ENCODE measurements at places on chromosomes 4 and X. TPM values are rescaled to one million over a fixed set of nuclear protein-coding genes. Genes with fewer than 3 reads are reported as not detected.

GRCh38 chr4:145566768-145567167 lies 52.4 kb upstream of the MMAA start:
- H3K27me3 ChIP-seq = no peaks in the 10 kb centered on the region
- no peak overlapping the region for H3K27ac ChIP-seq
- H3K36me3 ChIP-seq = no peaks in the 10 kb centered on the region
- no peak overlapping the region for H3K4me3 ChIP-seq
- no peaks in the 10 kb centered on the region for H3K4me1 ChIP-seq

The SPRY1 gene
- 39.7 TPM for total RNA-seq

The STS gene
- total RNA-seq = 5.3 TPM

DNA sequence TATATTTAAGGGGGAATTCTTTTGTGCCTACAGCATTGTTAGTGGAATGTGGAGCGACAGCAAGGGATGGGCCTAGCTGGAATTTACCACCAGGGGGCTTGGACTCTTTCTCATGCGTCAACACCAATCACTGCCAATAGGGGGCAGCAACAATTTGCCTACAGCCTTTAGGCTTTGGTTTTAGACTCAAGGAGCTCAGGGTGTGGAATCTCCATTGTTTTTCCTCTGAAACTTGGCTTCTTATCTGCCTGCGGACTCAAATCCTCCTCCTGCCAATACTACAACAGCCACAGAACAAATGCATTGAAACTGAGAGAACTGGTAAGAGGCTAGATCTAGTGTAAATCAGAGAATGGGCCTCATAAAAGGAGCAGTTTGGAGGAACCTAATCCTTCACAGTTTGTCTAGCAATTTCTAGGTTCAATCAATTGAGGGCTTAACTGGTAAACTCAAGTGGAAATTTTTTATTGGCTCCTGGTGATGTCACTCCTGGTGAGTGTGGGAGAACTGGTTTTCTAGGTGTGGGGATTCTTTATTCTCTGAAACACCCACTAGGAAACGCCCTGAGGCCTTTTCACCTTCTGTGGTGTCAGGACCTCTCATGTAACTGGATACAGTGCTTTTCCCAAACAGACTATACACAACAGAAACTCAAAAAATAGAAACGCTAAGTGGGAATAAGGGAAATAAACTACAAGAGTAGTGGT lies 27.9 kb upstream of the TMSB4X start:
- peak; percentile 40 for DNase-seq
- H3K36me3 ChIP-seq = no peaks in the 10 kb centered on the region
- peak overlapping the region; percentile 66 for H3K27ac ChIP-seq
- H3K4me3 ChIP-seq = no peak overlapping the region
- peaks cover 15% of the 10 kb centered on the region for H3K4me1 ChIP-seq

The DGKQ gene
- 3.5 TPM for total RNA-seq

The IL13RA1 gene
- total RNA-seq = 14.8 TPM

- no peak overlapping the region for H3K4me3 ChIP-seq
- H3K27me3 ChIP-seq = peaks cover 6% of the 10 kb centered on the region
- no peak overlapping the region for H3K27ac ChIP-seq
- DNase-seq = no peak
- no peaks in the 10 kb centered on the region for H3K36me3 ChIP-seq
These were observed 146.3 kb upstream of the CHRDL1 start for GRCh38 chrX:110941906-110942305.

GRCh38 chrX:68894142-68894512 lies 65.3 kb downstream of the EFNB1 start:
- peaks cover 44% of the 10 kb centered on the region for H3K4me1 ChIP-seq
- H3K4me3 ChIP-seq = peak overlapping the region; percentile 52
- peak overlapping the region; percentile 94 for H3K27ac ChIP-seq

- no peak overlapping the region for H3K27ac ChIP-seq
- H3K4me1 ChIP-seq = no peaks in the 10 kb centered on the region
- no peaks in the 10 kb centered on the region for H3K27me3 ChIP-seq
- no peak overlapping the region for H3K4me3 ChIP-seq
- DNase-seq = no peak
These were observed 22.4 kb downstream of the RAB40AL start for GRCh38 chrX:102959471-102959870.

GRCh38 chr4:153366486-153366885 lies 22.0 kb downstream of the MND1 start:
- DNase-seq = no peak
- H3K27me3 ChIP-seq = no peaks in the 10 kb centered on the region
- H3K4me3 ChIP-seq = no peak overlapping the region
- no peaks in the 10 kb centered on the region for H3K4me1 ChIP-seq

The ZCCHC18 gene
- 0.99 TPM for total RNA-seq

The CTSO gene
- 5.8 TPM for total RNA-seq

GRCh38 chr4:41506130-41506529 lies 31.8 kb upstream of the LIMCH1 start:
- H3K4me1 ChIP-seq = peaks cover 59% of the 10 kb centered on the region
- DNase-seq = no peak
- no peaks in the 10 kb centered on the region for H3K27me3 ChIP-seq
- H3K4me3 ChIP-seq = no peak overlapping the region

The CLDN24 gene
- total RNA-seq = not detected

GRCh38 chr4:158347556-158347955 lies 137.3 kb downstream of the TMEM144 start:
- peaks cover 6% of the 10 kb centered on the region for H3K27me3 ChIP-seq
- no peak for DNase-seq
- H3K27ac ChIP-seq = no peak overlapping the region
- H3K4me3 ChIP-seq = no peak overlapping the region
- H3K36me3 ChIP-seq = no peaks in the 10 kb centered on the region

- no peaks in the 10 kb centered on the region for H3K27me3 ChIP-seq
- no peak overlapping the region for H3K4me3 ChIP-seq
- DNase-seq = no peak
These were observed 328.0 kb downstream of the BCOR start for GRCh38 chrX:39769748-39770147.

The NSUN7 gene
- total RNA-seq = 0.91 TPM

DNA sequence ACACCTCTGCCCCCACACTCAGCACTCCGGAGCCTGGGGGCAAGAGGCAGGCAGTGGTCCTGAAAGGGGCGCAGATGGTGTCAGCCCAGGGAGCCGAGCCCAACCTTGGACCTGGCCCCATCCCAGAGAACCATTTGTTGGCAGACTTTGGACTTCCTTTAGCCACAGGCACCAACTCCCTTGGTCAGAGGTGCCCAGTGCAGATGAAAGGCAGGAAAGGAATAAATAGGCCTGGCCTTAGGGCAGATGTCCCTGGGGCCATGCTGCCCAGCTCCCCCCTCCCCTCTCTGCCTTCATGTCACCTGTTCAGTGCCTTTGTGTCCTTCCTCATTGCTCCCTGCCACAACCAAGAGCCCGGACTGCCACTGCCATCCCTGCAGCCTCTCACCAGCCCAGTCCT lies 52.8 kb downstream of the SEL1L3 start:
- H3K4me1 ChIP-seq = peaks cover 20% of the 10 kb centered on the region
- no peak overlapping the region for H3K27ac ChIP-seq
- no peaks in the 10 kb centered on the region for H3K27me3 ChIP-seq

- no peaks in the 10 kb centered on the region for H3K4me1 ChIP-seq
- H3K27ac ChIP-seq = no peak overlapping the region
- DNase-seq = no peak
- no peaks in the 10 kb centered on the region for H3K27me3 ChIP-seq
These were observed 922.5 kb downstream of the RPA4 start for GRCh38 chrX:97806238-97806637.

The TEX11 gene
- total RNA-seq = not detected

The KCNIP4 gene
- not detected for total RNA-seq

- H3K36me3 ChIP-seq = peaks cover 7% of the 10 kb centered on the region
- no peaks in the 10 kb centered on the region for H3K4me1 ChIP-seq
- H3K27ac ChIP-seq = no peak overlapping the region
- no peak for DNase-seq
- H3K27me3 ChIP-seq = no peaks in the 10 kb centered on the region
These were observed 15.4 kb upstream of the FHDC1 start for GRCh38 chr4:152920768-152921167.

The GAGE2A gene
- total RNA-seq = not detected

DNA sequence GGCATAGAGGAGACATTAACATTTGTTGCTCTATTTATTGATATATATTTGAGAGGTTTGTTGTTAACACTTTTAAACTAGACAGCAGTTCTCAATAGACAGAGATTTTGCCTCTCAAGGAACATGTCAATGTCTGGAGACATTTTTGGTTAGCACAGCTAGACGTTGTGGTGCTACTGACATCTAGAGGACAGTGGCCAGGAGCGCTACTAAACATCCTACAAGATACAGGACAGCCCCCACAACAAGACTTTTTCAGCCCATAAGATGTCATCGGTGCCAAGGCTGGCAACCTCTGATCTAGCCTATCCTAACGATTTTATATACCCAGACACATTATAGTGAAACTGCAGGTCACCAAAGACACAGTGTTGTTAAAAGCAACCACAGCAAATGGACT lies 18.4 kb upstream of the CTSO start:
- H3K36me3 ChIP-seq = no peaks in the 10 kb centered on the region
- no peak overlapping the region for H3K27ac ChIP-seq

The NRK gene
- total RNA-seq = 2.7 TPM

The TNIP3 gene
- not detected for total RNA-seq

- no peak overlapping the region for H3K27ac ChIP-seq
- no peak overlapping the region for H3K4me3 ChIP-seq
- no peaks in the 10 kb centered on the region for H3K27me3 ChIP-seq
- no peak for DNase-seq
These were observed 2045.7 kb upstream of the TENM3 start for GRCh38 chr4:180197471-180197870.

GRCh38 chr4:7015383-7016035 lies 27.7 kb upstream of the TADA2B start:
- H3K4me3 ChIP-seq = no peak overlapping the region
- no peaks in the 10 kb centered on the region for H3K27me3 ChIP-seq
- H3K27ac ChIP-seq = no peak overlapping the region
- DNase-seq = no peak
- peaks cover 10% of the 10 kb centered on the region for H3K4me1 ChIP-seq

The PPBP gene
- 1.2 TPM for total RNA-seq

GRCh38 chr4:185254434-185254833 lies 45.0 kb downstream of the SNX25 start:
- H3K4me3 ChIP-seq = no peak overlapping the region
- no peaks in the 10 kb centered on the region for H3K36me3 ChIP-seq
- H3K4me1 ChIP-seq = peaks cover 30% of the 10 kb centered on the region
- no peak overlapping the region for H3K27ac ChIP-seq

GRCh38 chr4:183920512-183920911 lies 15.4 kb downstream of the STOX2 start:
- H3K4me1 ChIP-seq = peaks cover 34% of the 10 kb centered on the region
- H3K27me3 ChIP-seq = no peaks in the 10 kb centered on the region
- no peaks in the 10 kb centered on the region for H3K36me3 ChIP-seq
- H3K27ac ChIP-seq = no peak overlapping the region

The KLHL15 gene
- total RNA-seq = 6.6 TPM

- peak; percentile 36 for DNase-seq
- peaks cover 25% of the 10 kb centered on the region for H3K27me3 ChIP-seq
- H3K4me3 ChIP-seq = no peak overlapping the region
- H3K4me1 ChIP-seq = no peaks in the 10 kb centered on the region
- H3K36me3 ChIP-seq = no peaks in the 10 kb centered on the region
These were observed 13.3 kb upstream of the IL3RA start for GRCh38 chrX:1323315-1323714.

The TMEM154 gene
- 1.4 TPM for total RNA-seq
